ENCODE measurements at places on chromosomes 2 and 18. TPM values are rescaled to one million over a fixed set of nuclear protein-coding genes. Genes with fewer than 3 reads are reported as not detected.

Gene GATA6
- total RNA-seq = 288 TPM

Gene RASGRP3
- total RNA-seq = not detected

DNA sequence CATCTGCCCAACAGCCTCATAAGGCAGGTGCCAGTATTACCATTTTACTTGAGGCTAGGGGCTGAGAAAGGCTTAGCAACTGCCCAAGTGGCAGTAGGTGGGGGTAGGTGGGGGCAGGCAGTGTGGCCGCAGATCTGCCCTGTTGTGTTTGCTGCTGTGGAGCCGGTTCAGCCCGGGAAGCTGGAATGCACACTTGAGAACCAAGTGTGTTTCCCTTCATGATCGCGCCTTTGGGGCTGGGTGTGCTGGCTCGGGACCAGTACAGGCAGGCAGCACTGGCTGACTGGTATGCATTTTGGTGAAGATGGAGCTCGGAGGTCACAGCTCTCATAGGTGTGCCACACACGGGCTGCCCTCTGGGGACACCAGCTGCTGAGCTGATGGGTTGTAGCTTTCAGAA, 85.1 kb downstream of the CABLES1 start:
- no peaks in the 10 kb centered on the region for H3K36me3 ChIP-seq
- no peaks in the 10 kb centered on the region for H3K27me3 ChIP-seq
- no peak for DNase-seq

DNA sequence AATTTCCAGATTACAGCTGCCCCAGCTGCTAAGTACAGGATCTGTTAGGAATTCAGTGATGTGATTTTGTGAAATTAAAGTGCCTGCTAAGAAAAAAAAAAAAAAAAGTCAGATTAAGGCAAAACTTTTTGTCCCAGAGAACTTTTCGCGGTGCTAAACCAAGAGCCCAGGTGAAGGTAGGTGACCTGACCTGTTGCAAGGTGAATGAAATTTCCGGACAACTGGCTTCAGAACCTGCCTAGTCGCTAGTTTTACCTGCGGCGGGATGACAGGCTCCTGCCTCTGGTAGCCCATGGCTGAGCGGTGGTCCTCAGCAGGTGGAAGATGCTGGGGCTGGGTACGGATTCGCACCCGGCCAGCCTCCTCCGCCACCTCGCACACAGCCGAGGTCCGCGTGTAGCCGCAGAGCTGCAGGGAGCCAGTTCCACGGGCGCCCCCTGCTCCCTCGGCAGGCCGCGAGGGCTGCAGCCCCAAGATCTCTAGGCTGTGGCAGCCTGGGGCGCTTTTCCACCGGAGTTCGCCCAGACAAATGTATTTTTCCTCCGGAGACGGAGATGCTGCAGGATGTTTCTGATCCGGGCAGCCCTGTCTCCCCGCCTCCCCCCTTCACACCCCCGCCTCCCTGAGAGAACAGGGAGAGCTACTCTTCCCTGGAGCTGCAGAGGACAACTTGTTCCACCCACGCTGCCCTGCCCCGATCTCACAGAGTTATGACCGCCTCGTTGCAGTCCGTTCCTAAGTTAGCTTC, at the start of gene SLC38A11:
TSS of gene SLC38A11 (minus strand) at position 572 of the 748 bp plus-strand sequence. CDS start at position 294, 278 bp downstream.
- no peaks in the 10 kb centered on the region for H3K36me3 ChIP-seq
- H3K4me3 ChIP-seq = no peak within 1 kb of the TSS
- no peaks in the 10 kb centered on the region for H3K27me3 ChIP-seq
- no peaks in the 10 kb centered on the region for H3K4me1 ChIP-seq

GRCh38 chr2:1872602-1873183, 128.4 kb upstream of the PXDN start:
- H3K27me3 ChIP-seq = peaks cover 12% of the 10 kb centered on the region
- no peaks in the 10 kb centered on the region for H3K4me1 ChIP-seq
- no peaks in the 10 kb centered on the region for H3K36me3 ChIP-seq
- H3K4me3 ChIP-seq = no peak overlapping the region
- DNase-seq = peak; percentile 38
- H3K27ac ChIP-seq = no peak overlapping the region

GRCh38 chr18:25853691-25854433, 236.6 kb downstream of the SS18 start:
- no peaks in the 10 kb centered on the region for H3K27me3 ChIP-seq
- H3K4me1 ChIP-seq = no peaks in the 10 kb centered on the region
- H3K4me3 ChIP-seq = no peak overlapping the region
- H3K36me3 ChIP-seq = no peaks in the 10 kb centered on the region

- H3K27me3 ChIP-seq = no peaks in the 10 kb centered on the region
- no peak for DNase-seq
- no peak overlapping the region for H3K4me3 ChIP-seq
- no peaks in the 10 kb centered on the region for H3K36me3 ChIP-seq
- no peaks in the 10 kb centered on the region for H3K4me1 ChIP-seq
Measured at GRCh38 chr2:143399631-143400069, 270.4 kb downstream of the ARHGAP15 start.

GRCh38 chr2:57720728-57721627, 325.6 kb upstream of the VRK2 start:
- no peak overlapping the region for H3K27ac ChIP-seq
- no peaks in the 10 kb centered on the region for H3K36me3 ChIP-seq
- no peaks in the 10 kb centered on the region for H3K27me3 ChIP-seq
- H3K4me1 ChIP-seq = no peaks in the 10 kb centered on the region
- H3K4me3 ChIP-seq = no peak overlapping the region
